Neural progenitor cell (in vitro differentiated cells): ENCODE measurements at places on chromosomes 6 and 20. TPM values are rescaled to one million over a fixed set of nuclear protein-coding genes. Genes with fewer than 3 reads are reported as not detected.

- no peaks in the 10 kb centered on the region for H3K27me3 ChIP-seq
- peaks cover 5% of the 10 kb centered on the region for H3K4me1 ChIP-seq
- H3K36me3 ChIP-seq: no peaks in the 10 kb centered on the region
Measured at GRCh38 chr6:37319156-37319555, 34.6 kb upstream of the RNF8 start.

GRCh38 chr6:154773610-154774089, 40.4 kb downstream of the SCAF8 start:
- H3K36me3 ChIP-seq: peaks cover 9% of the 10 kb centered on the region
- no peaks in the 10 kb centered on the region for H3K4me1 ChIP-seq
- no peak overlapping the region for H3K27ac ChIP-seq
- H3K4me3 ChIP-seq: no peak overlapping the region
- no peak for DNase-seq

GRCh38 chr6:72792692-72793091, 170.8 kb downstream of the KCNQ5 start:
- H3K4me3 ChIP-seq: no peak overlapping the region
- H3K4me1 ChIP-seq: no peaks in the 10 kb centered on the region
- no peak for DNase-seq

DNA sequence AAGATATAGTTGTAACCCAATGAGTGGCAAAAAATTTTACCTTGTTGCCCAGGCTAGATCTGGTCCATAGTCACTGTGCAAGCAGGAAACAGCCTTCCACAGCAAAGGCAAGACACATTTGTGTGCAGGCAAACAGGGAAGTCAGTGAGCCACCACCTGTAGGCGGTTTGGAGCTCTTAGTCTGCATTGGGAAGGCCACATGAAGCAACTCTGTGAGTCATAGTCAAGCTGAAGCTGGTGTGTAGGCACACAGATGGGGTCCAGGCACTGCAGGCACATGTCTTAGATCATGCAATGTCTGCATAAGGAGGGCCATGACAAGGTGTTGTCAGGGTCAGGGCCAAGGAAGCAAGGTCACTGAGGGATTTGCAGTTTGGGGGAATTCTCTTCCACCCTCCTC, 543.2 kb upstream of the EPHA7 start:
- H3K27ac ChIP-seq: no peak overlapping the region
- no peak overlapping the region for H3K4me3 ChIP-seq
- H3K4me1 ChIP-seq: no peaks in the 10 kb centered on the region
- H3K36me3 ChIP-seq: no peaks in the 10 kb centered on the region
- H3K27me3 ChIP-seq: no peaks in the 10 kb centered on the region

DNA sequence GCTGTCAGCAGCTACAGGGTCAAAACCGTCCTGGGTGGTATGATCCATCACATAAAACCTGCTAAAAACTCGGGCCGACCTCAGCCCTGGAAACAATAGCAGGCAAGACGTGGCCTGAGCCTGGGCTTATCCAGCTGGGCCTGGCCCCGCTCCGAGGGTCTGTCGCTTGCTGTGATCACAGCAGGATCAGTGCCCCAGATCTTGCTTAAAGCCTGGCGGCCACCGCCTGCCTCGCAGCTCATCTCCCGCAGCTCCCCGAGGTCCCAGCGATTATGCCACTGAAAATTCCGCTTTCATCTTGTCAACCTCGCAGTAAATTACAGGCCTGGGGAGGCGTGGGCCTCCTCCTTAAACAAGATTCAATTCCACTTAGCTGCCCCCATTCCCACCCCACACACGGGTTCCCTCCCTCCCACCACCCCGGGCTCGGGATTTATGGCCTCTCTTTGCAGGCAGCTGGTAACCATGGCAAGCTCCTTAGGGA, 40.1 kb downstream of the CDH22 start:
- H3K27me3 ChIP-seq: no peaks in the 10 kb centered on the region
- H3K36me3 ChIP-seq: no peaks in the 10 kb centered on the region
- no peak overlapping the region for H3K27ac ChIP-seq

DNA sequence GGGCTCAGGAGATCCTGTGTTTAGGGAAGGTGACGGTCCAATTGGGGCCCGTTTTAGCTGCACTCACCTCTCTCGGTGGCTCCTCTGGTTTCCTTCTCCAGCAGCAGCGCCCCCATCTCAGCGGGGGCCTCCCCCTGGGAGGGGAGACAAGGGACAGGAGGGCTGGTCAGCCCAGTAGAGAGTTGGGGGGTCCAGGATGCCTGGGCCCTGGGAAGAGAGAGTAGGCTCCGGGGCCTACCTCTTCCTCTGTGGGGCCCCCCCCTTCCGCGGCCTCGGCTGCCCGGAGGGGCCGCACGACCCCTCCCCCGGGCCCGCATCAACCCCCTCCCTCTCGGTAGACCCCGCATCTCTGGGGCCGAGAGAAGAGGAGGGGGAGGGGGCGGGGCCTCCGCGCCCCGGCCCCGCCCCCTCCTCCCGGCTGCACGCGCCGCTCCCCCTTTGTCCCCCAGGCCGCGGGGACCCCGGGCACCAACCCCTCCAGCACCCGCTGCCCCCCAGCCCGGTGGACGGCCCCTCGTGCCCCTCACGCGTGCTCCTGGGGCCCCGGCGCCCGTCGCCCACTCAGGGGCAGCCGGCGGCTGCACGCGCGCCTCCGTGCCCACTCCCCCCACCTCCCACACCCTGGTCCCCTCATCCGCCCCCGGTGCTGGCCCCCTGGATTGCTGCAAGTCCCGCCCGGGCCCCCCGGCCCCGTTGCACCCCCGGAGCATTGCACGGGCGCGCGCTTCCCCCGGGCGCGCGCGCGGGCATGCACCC, 464 bp downstream of the EHMT2 start:
- peaks cover 22% of the 10 kb centered on the region for H3K36me3 ChIP-seq
- peaks cover 19% of the 10 kb centered on the region for H3K4me1 ChIP-seq
- H3K27me3 ChIP-seq: no peaks in the 10 kb centered on the region
- peak overlapping the region; percentile 83 for H3K4me3 ChIP-seq

- H3K36me3 ChIP-seq: no peaks in the 10 kb centered on the region
- no peaks in the 10 kb centered on the region for H3K27me3 ChIP-seq
- peak; percentile 47 for DNase-seq
Measured at GRCh38 chr6:84284428-84285049, 57.1 kb upstream of the CEP162 start.

DNA sequence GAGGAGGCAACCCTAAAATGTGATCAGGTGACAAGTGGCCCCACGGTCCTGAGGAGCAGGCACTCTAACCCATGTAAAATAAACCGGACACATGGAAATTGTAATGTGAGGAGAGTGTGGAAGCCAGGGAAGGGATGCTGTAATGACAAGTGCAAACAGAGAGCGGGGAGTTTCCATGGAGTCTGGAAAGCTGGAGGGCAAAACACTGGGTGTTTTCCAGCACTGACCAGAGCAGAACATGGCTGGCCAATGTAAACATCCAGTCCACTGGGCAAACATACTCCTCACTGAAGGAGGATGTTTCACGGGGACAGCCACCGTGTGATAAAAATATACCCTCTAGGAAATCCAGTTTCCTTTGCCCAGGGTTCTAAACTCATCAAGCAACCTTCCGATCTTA, 219.0 kb upstream of the JARID2 start:
- no peaks in the 10 kb centered on the region for H3K27me3 ChIP-seq
- H3K4me3 ChIP-seq: no peak overlapping the region
- H3K36me3 ChIP-seq: no peaks in the 10 kb centered on the region
- DNase-seq: no peak
- peaks cover 6% of the 10 kb centered on the region for H3K4me1 ChIP-seq

GRCh38 chr20:52383995-52384621, 192.5 kb upstream of the ZFP64 start:
- DNase-seq: no peak
- no peaks in the 10 kb centered on the region for H3K4me1 ChIP-seq
- no peak overlapping the region for H3K4me3 ChIP-seq
- H3K27ac ChIP-seq: no peak overlapping the region
- no peaks in the 10 kb centered on the region for H3K27me3 ChIP-seq
- H3K36me3 ChIP-seq: no peaks in the 10 kb centered on the region

- no peak overlapping the region for H3K4me3 ChIP-seq
- DNase-seq: no peak
Measured at GRCh38 chr20:9143926-9144325, 75.0 kb downstream of the PLCB4 start.

DNA sequence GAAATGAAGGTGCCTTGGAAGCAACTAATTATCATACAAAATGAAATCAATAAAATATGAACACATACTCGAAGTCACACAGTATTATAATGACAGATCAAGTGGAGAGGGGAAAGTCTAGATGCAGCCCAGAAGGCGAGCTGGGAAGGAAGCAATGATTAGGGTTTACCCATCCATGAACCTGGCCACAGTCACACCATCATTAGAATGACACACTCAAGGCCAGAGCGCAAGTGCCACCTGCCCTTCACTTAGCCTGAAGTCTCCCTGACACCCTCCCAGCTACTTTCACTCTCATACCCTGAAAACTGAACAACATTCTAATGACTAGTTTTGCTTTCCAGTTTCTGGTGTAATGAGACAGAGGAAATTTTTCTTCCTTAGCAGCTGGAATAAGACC, 302.8 kb upstream of the JARID2 start:
- H3K27me3 ChIP-seq: no peaks in the 10 kb centered on the region
- H3K27ac ChIP-seq: no peak overlapping the region
- DNase-seq: no peak
- no peak overlapping the region for H3K4me3 ChIP-seq
- H3K4me1 ChIP-seq: no peaks in the 10 kb centered on the region
- H3K36me3 ChIP-seq: no peaks in the 10 kb centered on the region

- H3K27ac ChIP-seq: no peak overlapping the region
- H3K4me1 ChIP-seq: no peaks in the 10 kb centered on the region
- H3K4me3 ChIP-seq: no peak overlapping the region
- no peaks in the 10 kb centered on the region for H3K27me3 ChIP-seq
- H3K36me3 ChIP-seq: no peaks in the 10 kb centered on the region
- no peak for DNase-seq
Measured at GRCh38 chr20:64233725-64234124, 21.8 kb upstream of the PCMTD2 start.

Gene C6orf141
- 87.2 and 97.2 TPM in 2 replicates for total RNA-seq

Gene SPATA25
- total RNA-seq: 0.43 and 0.54 TPM in 2 replicates

Gene CLDN20
- total RNA-seq: not detected in 2 replicates

Gene PTK6
- total RNA-seq: not detected in 2 replicates

Gene FAM83D
- total RNA-seq: 73.9 and 76.7 TPM in 2 replicates

Gene ADGB
- total RNA-seq: not detected in 2 replicates
